Endodermal cell (in vitro differentiated cells): ENCODE measurements at places on chromosomes 3 and 15. TPM values are rescaled to one million over a fixed set of nuclear protein-coding genes. Genes with fewer than 3 reads are reported as not detected.

FES gene
- total RNA-seq = 21.7 and 29.9 TPM in 2 replicates

ST8SIA2 gene
- 7.7 and 8.9 TPM in 2 replicates for total RNA-seq

VGLL3 gene
- total RNA-seq = 0.16 to 0.59 TPM (median 0.44 TPM) in 3 replicates

GXYLT2 gene
- 12.0 to 15.1 TPM (median 14.3 TPM) in 3 replicates for total RNA-seq

CCR4 gene
- total RNA-seq = 0.11 TPM in 1 of 3 replicates, not detected in the others

SLC12A1 gene
- total RNA-seq = not detected in 2 replicates

MCTP2 gene
- total RNA-seq = 8.5 and 9.2 TPM in 2 replicates

C3orf49 gene
- total RNA-seq = not detected in 3 replicates

CCR9 gene
- not detected in 3 replicates for total RNA-seq

SGO1 gene
- total RNA-seq = 27.0 to 49.3 TPM (median 44.8 TPM) in 3 replicates

CEMIP gene
- 1.5 and 2.2 TPM in 2 replicates for total RNA-seq

EXD1 gene
- total RNA-seq = not detected in 3 replicates

ITGA11 gene
- 0.36 and 1.4 TPM in 2 replicates for total RNA-seq

AADAC gene
- not detected in 2 replicates for total RNA-seq

SLC28A1 gene
- total RNA-seq = not detected in 2 replicates
